IMR-90 (cell line): ENCODE measurements at places on chromosomes 1 and 21. TPM values are rescaled to one million over a fixed set of nuclear protein-coding genes. Genes with fewer than 3 reads are reported as not detected.

- H3K36me3 ChIP-seq = peaks cover 40% of the 10 kb centered on the region
- H3K27me3 ChIP-seq = no peaks in the 10 kb centered on the region
- H3K4me3 ChIP-seq = no peak overlapping the region
- no peak overlapping the region for H3K27ac ChIP-seq
- no peak for DNase-seq
Measured at GRCh38 chr1:11026052-11026451, 13.6 kb downstream of the TARDBP start.

GRCh38 chr1:43982808-43983207 lies 3.8 kb downstream of the B4GALT2 start:
- no peak for DNase-seq
- no peak overlapping the region for H3K27ac ChIP-seq
- H3K36me3 ChIP-seq = peaks cover 40% of the 10 kb centered on the region
- no peaks in the 10 kb centered on the region for H3K27me3 ChIP-seq
- H3K4me3 ChIP-seq = no peak overlapping the region

DNA sequence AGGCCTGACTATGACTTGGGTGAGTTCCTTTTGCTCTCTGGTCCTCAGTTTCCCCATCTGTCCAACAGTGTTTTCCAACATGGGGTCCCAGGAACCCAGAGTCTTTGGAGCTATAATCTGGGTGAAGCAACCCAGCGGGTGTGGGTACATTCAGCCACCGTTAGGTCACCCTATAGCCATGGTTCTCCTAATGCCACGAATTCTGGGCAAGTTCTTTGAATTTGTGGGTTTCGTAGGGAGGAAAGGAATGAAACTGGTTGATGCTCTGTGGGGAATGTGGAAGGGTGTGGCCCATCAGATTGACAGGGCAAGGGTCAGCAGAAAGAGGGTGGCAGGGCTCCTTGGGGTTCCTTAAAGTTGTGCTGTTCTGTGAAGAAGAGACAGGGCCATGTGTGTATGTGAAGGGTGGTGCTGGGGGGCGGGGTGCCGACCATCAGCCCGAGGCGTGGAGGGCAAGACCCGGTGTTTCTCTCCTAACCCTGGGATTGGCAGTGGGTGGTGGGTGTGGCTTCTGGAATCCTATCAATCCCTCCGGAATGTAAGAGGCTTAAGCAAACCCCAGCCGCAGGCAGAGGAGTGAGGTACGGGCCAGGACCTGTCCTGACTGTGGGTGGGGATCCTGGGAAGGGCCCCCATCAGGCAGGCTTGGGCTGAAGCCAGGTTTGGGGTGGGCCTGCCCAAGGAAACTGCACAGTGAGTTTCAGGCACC lies 35.5 kb upstream of the ZNF362 start:
- peaks cover 10% of the 10 kb centered on the region for H3K4me1 ChIP-seq
- H3K36me3 ChIP-seq = no peaks in the 10 kb centered on the region
- no peak overlapping the region for H3K27ac ChIP-seq
- H3K27me3 ChIP-seq = peaks cover 4% of the 10 kb centered on the region; the same call in 1 of the 2 replicates
- H3K4me3 ChIP-seq = no peak overlapping the region
- DNase-seq = no peak

DNA sequence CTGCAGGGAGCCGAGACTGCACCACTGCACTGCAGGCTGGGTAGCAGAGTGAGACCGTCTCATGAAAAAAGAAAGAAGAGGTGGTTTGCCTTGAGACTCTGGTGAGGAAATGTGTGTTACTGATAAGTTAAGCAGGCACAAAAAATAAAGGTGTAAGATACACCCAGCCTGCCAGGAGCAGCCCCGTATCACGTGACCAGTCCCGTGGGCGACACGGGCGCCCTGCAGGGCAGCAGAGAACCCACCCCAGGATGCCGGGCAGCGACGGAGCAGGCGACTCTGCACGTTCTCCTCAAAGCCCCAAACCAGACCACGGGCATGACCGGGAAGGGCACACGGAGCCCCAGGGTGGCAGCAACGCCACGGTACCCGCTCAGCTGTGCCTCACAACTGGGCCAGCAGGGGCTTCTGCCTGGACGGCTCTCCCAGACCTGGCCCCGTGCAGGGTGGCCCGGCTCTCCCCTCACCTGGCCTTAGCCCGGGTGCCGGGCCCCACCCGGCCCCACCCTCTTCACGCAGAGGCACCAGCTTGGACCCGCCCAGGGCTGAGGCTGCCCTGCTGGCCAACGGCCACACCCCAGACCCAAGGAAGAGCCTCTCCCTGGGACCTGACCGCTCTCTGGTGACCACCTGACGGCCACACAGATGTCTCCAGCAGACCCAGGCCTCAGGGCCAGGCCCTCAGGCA lies 8.1 kb upstream of the TNFRSF4 start:
- H3K4me3 ChIP-seq = no peak overlapping the region
- peaks cover 79% of the 10 kb centered on the region for H3K36me3 ChIP-seq
- no peaks in the 10 kb centered on the region for H3K27me3 ChIP-seq
- DNase-seq = no peak
- H3K27ac ChIP-seq = no peak overlapping the region
- H3K4me1 ChIP-seq = no peaks in the 10 kb centered on the region

DNA sequence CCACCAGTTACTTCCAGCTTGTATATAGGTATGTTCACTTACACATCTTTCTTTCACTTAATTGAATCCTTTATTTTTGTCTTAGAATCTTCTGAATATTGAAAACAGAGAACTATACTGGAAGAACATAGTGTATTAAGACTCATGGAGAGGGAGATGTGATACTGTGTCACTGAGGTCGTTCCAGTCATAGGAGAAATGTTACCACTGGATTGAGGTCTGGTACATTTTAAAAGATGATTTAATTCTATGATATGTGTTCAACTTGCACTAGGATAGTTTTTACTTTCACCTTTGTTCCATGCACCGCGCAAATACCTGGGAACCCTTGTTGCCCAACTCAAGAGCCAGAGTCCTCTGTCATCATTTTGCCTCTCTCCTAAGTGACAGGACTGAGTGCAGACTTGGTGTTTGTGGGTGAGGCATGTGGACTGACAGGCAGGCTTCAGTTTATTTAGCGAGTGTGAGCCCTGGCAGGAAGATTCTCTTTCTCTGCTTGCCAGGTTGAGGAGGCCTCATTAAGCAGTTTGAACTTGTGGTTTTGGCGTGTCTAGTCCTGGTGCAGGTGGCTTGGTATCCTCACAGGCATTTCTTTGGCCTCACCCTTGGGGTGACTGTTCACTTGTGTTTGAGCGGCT lies 63.7 kb downstream of the DYRK1A start:
- H3K4me1 ChIP-seq = peaks cover 4% of the 10 kb centered on the region
- H3K27ac ChIP-seq = no peak overlapping the region
- no peak overlapping the region for H3K4me3 ChIP-seq

DNA sequence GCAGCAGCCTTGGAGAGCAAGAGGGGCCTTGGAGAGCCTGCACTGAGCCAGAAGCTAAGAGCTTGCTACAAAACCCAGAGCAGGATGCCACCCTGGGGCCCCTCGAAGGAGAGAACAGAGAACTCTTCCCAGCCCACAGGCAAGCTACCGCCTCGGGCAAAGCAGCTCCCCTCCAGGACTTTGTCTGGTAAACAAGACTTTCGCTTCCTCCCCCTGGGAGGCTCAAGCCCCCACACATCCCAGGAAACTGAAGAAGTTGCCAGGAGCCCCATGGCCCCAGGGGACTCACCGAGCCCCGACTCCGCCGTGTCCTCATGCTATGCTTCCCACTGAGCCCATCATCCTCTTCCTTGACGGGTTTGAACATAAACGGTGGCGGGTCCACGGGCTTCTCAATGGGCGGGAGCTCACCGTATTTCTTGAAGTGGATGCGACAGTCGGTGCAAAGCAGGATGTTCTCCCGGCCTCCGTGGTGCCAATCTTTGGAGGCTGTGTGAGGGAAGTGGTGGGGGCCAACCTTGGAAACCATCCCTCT lies 45.9 kb downstream of the SLC45A1 start:
- H3K36me3 ChIP-seq = peaks cover 82% of the 10 kb centered on the region
- DNase-seq = no peak
- H3K4me3 ChIP-seq = no peak overlapping the region

GRCh38 chr1:111989531-111990025 lies at the start of gene KCND3:
Gene KCND3 (minus strand): TSS chr1:111989668.
- H3K4me3 ChIP-seq = peak within 1 kb of the TSS; percentile 39
- H3K27me3 ChIP-seq = peaks cover 65% of the 10 kb centered on the region
- no peaks in the 10 kb centered on the region for H3K4me1 ChIP-seq
- no peak within 1 kb of the TSS for H3K27ac ChIP-seq

- no peaks in the 10 kb centered on the region for H3K36me3 ChIP-seq
- no peaks in the 10 kb centered on the region for H3K27me3 ChIP-seq
- H3K4me1 ChIP-seq = peaks cover 2% of the 10 kb centered on the region; the same call in 1 of the 2 replicates
- H3K27ac ChIP-seq = no peak overlapping the region
- no peak for DNase-seq
Measured at GRCh38 chr1:193726722-193727121, 540.3 kb upstream of the B3GALT2 start.

DNA sequence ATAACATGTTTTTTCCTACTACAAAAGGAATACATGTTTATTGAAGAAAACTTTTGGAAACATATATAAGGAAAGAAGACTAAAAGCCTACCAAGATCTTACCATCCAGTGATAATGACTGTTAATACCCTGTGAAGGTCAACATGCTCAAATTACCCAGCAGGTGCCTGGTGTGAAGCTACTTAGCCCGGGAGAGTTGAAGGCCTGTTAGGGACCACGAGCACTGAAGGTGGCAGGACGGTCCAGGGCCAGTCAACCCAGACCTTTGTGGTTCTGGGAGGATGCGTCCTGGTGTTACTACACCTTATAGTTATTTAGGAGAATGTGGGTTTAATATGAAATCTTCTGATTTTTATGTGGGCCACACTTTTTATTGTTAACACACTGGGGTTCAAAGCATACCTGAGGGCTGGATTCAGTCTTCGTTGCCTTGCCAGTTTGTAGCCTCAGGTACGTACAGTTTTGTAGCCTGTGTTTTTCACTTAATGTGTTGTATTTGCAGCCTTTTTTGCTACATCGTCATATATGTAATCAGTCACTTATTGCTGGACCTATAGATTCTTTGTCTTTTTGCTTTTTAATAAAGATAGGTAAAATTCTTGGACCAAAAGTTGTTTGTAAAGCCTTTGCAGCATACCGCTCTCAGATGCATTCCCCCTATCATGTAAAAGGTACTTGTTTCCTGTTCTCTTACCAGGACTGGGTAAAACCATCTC lies 9.8 kb downstream of the ITSN1 start:
- H3K27me3 ChIP-seq = no peaks in the 10 kb centered on the region
- no peak overlapping the region for H3K27ac ChIP-seq
- no peaks in the 10 kb centered on the region; the same call in 1 of the 2 replicates for H3K36me3 ChIP-seq

GRCh38 chr1:89821322-89822108 lies 683 bp downstream of the LRRC8D start:
- peak overlapping the region; percentile 31; the same call in 1 of the 2 replicates for H3K27ac ChIP-seq
- no peaks in the 10 kb centered on the region for H3K27me3 ChIP-seq
- DNase-seq = peak; percentile 22
- peak overlapping the region; percentile 81 for H3K4me3 ChIP-seq

DNA sequence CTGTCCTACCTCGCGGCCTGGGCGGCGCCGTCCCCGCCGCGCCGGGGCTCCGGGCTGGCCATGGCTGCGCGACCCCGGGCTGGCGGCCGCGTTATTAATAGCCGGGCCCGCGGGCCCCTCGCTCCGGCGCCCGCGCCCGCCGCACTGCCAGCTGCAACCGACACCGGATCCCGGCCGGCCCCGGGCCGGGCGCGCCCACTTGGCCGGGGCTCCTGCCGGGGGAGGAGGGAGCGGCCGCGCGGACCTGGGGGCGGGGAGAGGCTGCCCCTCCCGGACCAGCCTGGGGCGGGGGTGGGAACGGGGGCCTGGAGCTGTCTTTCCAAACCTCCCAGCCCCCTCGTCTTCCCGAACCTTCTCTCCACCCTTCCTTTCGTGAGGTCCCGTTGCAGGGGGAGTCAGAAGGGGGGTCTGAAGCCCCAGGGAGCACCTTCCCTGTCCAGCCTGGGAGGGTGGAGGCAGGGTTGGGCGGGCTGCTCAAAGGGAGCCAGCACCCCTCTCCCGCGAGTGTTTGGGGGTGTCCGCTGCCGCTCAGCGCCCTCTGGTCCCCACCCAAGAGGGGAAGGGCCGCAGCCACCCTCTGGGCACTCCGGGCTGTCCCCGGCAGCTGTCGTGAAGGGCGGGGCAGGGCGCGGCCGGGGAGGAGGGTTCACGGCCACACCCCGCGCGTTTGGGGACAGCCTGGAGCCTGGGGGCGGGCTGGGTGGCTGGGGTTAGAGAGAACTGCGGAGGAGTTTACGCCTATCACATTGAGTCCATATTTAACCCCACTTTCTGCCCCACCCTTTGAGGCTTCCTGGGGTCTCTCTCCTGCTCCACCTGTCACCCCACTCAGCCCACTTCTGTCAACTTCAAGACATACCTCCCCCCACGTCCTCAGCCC lies at the start of gene SYNC:
SYNC (minus strand) TSS at position 172 of the 880 bp plus-strand sequence; CDS start at position 62, 110 bp downstream.
- H3K27ac ChIP-seq = peak within 1 kb of the TSS; percentile 97
- H3K4me3 ChIP-seq = peak within 1 kb of the TSS; percentile 77
- H3K4me1 ChIP-seq = peaks cover 15% of the 10 kb centered on the region
- no peaks in the 10 kb centered on the region for H3K27me3 ChIP-seq
- DNase-seq = peak; percentile 78

DNA sequence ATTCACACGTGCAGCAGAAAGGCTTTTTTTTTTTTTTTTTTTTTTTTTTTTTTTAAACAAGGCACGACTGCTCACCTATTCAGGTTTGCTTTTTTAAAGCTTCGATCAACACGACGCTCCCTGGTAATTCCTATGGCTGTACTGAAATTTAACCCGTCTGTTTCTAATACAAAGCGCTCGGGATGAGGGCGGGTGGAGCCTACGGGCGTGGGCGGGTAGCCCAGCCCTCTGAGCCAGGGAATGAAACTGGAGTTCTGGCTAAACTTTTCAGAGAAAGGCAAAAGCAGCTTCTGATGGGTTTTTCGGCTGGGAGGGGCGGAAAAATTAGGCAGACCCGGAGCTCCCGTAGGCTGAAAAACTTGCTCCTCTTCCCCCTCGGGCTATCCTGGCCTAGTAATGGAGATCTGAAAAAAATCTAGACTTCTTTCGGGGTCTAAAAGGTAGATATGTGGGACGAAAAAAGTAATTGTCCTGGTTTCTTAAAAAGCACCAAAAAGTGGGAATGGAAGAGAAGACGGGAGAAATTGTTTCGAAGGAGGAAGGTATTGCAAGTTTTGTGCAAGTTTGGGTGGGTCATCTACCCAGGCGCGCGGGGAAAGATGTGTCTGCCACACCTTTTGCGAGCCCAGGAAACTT lies 7.4 kb downstream of the NR5A2 start:
- peak; percentile 31 for DNase-seq
- peak overlapping the region; percentile 10 for H3K4me3 ChIP-seq
- H3K4me1 ChIP-seq = peaks cover 4% of the 10 kb centered on the region
- no peaks in the 10 kb centered on the region for H3K36me3 ChIP-seq
- peaks cover 86% of the 10 kb centered on the region for H3K27me3 ChIP-seq
- H3K27ac ChIP-seq = no peak overlapping the region

DNA sequence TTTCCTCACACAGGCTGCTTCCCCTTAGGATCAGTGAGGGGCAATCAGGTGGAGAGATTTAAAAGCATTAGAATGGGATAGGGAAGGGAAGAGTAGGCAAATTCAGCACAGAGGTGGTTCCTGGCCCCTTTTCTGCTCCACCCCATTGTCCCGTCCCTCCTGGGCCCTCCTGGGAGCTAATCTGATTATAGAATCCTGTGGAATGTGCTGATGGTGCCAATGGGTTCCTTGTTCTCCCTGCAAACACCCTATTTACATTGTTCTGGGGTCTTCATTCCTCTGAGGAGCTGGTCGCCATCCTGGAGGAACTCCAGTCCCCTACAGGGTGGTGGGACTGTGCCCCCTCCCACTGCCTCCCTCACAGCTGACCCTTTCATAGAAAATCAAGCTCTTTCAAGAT lies 34.4 kb upstream of the LRP8 start:
- no peaks in the 10 kb centered on the region for H3K4me1 ChIP-seq
- H3K36me3 ChIP-seq = no peaks in the 10 kb centered on the region
- H3K4me3 ChIP-seq = no peak overlapping the region
- DNase-seq = no peak

CD1D gene
- not detected in 2 replicates for total RNA-seq

PADI4 gene
- total RNA-seq = not detected in 2 replicates

CRP gene
- not detected in 2 replicates for total RNA-seq

PPM1J gene
- total RNA-seq = 1.4 and 1.8 TPM in 2 replicates

OLFML3 gene
- 37.8 and 40.9 TPM in 2 replicates for total RNA-seq
